ENCODE measurements at places on chromosomes 4 and X.

DNA sequence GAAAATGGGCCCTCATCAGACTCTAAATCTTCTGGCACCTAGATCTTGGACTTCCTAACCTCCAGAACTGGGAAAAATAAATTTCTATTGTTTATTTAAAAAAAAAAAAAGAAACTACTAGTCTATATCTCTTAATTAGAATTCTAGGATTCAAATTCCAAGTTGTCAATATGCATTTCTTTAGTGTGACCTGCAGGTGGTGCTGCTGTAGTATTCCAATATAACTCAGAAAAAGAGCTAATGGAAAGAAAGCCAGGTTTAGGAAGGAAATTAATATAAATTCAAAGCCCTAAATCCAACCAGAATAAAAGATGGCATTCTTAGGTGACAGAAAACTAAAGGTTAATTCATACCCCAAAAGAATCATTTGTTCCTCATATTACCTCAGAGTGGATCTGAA lies 80.0 kb upstream of the NALF2 start:
- peak; percentile 8 for DNase-seq

GRCh38 chr4:28548594-28548993 lies 1688.0 kb downstream of the STIM2 start:
- no peak for DNase-seq

DNA sequence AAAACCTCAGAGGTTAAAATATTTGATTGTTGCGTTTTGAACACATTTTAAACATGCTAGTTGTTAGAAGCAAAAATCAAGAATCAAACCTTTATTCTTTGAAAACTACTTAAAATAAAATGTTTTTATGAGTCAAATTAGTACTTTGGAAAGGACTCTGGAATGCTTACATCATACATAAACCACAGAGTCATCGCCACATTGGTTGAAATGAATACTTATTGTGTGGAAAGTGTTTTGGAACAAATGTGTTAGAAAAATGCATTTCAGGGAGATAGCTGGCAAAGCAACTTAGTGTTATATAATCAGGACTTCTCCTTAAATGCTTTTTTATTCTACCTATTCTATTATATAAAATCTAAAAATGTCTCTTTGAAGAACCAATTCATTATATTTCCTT lies 49.4 kb upstream of the CAMK2D start:
- DNase-seq: no peak

GRCh38 chr4:8108991-8109390 lies 49.6 kb downstream of the ABLIM2 start:
- DNase-seq: no peak

GRCh38 chr4:48635980-48636379 lies 144.1 kb downstream of the FRYL start:
- DNase-seq: no peak

- peak; percentile 12 for DNase-seq
Observed at GRCh38 chr4:172142281-172142741, 329.1 kb downstream of the GALNTL6 start.

DNA sequence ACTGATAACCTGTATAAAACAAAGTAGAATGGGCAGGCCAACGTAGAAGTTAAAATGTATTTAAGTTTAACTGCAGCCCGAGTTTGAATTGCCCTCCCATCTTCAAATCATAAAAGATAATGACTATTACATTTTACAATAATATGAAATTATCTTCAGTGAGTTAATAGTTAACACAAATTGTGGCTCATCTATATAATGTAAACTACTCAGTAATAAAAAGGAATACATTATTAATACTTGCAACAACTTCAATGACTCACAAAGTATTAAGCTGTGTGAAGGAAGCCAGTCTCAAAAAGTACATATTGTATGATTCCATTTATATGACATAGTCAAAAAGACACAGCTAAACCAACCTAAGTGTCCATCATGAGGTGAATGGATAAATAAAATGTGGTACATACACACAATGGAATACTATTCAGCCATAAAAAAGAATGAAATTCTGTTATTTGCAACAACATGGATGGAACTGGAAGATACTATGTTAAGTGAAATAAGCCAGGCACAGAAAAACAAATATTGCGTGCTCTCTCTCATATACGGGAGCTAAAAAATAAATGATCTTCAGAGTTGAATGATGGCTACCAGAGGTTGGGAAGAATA lies 7.8 kb downstream of the PLRG1 start:
- no peak for DNase-seq

DNA sequence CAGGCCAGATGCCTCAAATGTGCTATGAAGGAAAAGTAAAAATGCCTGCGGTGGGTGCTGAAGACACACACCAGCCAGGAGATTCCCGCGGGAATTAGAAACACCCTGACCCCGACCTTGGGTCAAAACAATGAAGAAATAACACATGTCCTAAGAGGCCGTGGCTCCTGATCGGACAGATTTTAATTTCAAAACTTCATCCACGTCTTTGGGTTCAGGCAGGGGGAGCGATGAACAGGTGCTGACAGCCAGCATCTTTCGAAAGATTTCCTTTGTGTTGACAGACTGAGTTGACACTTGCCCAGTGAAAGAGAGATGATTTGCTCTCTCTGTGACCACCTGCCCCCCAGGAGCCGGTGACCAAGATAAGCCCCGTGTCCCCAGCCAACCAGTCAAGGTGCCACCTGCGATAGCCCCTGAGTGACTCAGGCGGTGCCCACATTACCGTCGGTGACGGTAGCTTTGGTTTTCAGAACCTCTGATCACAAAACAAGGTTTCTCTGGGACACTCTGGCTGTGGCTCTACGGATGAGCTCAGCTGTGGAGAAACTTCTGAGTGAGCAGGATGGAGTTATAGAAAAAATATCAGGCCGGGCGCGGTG lies 11.0 kb upstream of the IL3RA start:
- no peak for DNase-seq

GRCh38 chr4:70914000-70914399 lies 11.8 kb downstream of the MOB1B start:
- peak; percentile 24 for DNase-seq

DNA sequence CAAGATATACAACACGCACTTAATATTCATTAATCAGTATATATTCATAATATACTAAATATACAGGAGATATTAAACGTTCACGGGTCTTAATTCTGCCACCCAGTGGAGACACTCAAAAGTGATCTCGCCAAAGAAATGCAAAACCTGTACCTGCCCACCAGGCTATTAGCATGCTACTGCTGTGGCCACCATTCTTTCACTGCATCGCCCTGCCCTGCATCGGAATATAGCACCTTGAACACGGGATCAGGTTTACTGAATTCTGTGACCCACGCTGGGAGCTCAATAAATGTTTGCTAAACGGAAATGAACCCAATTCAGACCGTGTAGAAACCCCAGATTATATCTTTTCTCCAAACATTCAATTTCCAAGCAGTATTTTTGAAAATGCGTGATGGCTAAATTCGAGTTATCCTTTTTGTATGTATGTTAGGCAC lies 840 bp upstream of the CLCN3 start:
- peak; percentile 77 for DNase-seq

- DNase-seq: peak; percentile 7
Observed at GRCh38 chr4:6342530-6343293, 73.1 kb downstream of the WFS1 start.

DNA sequence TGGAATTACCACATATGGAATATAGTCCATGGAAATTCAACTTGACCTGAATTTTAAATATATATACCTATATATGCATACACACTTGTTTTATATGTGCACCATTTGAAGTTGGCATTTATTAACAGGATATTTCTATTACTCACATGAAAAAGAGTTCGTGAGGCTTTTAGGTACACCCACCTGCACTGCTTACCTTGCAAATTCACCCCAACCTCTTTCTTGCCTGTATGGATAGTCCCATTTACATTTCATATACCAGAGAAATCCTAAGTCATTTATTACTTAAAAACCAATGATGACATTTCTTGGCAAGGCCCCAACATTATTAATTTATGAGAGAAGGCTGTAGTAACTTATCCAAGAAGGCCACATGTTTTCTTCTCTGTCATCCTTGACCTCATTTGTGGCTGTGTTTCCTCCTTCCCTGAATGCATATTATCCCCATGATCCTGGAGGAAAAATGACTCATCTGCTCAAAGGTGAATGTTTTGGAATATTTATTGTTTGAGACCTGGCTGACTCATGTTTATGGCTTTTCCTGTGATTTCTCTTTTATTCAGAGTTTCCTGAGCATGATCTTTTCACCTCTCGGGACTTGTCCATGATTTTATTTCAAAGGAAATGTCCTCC lies 62.2 kb upstream of the FAM241A start:
- peak; percentile 99 for DNase-seq

DNA sequence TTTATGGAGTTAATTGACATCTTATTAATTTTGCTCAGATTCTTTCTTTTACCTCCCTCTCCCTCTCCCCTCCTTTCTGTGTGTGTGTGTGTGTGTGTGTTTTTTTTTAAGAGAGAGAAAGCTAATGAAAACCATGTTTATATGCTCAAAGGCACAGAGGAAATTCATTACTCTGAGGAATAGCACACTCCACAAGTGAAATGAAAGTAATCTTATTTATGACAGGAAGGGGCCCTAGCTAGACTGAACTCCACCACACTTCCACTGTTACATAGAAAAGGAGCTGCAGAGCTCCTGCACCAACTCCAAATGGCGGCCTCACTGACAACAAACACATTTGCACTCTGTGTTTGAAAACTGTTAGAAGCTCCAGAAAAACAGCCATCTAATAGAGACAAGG lies 150.6 kb downstream of the RASL11B start:
- no peak for DNase-seq

- DNase-seq: no peak
Observed at GRCh38 chr4:2092669-2093053, 33.5 kb downstream of the NAT8L start.

GRCh38 chr4:139773560-139774318 lies 108.1 kb downstream of the MGST2 start:
- no peak for DNase-seq

- peak; percentile 74 for DNase-seq
Observed at GRCh38 chrX:148928811-148929210, 428.4 kb downstream of the AFF2 start.

GRCh38 chr4:15691346-15692135 lies 9.9 kb downstream of the FAM200B start:
- peak; percentile 50 for DNase-seq

GRCh38 chr4:164779811-164780216 lies 25.9 kb downstream of the SMIM31 start:
- peak; percentile 37 for DNase-seq

GRCh38 chrX:63428348-63428747 lies 77.2 kb upstream of the SPIN4 start:
- DNase-seq: peak; percentile 91

Measured in bronchial epithelial cell (primary cell).